ENCODE measurements at places on chromosomes 5 and 9.

- peak; percentile 6 for DNase-seq
Measured at GRCh38 chr9:98603821-98604383, 104.8 kb downstream of the GABBR2 start.

DNA sequence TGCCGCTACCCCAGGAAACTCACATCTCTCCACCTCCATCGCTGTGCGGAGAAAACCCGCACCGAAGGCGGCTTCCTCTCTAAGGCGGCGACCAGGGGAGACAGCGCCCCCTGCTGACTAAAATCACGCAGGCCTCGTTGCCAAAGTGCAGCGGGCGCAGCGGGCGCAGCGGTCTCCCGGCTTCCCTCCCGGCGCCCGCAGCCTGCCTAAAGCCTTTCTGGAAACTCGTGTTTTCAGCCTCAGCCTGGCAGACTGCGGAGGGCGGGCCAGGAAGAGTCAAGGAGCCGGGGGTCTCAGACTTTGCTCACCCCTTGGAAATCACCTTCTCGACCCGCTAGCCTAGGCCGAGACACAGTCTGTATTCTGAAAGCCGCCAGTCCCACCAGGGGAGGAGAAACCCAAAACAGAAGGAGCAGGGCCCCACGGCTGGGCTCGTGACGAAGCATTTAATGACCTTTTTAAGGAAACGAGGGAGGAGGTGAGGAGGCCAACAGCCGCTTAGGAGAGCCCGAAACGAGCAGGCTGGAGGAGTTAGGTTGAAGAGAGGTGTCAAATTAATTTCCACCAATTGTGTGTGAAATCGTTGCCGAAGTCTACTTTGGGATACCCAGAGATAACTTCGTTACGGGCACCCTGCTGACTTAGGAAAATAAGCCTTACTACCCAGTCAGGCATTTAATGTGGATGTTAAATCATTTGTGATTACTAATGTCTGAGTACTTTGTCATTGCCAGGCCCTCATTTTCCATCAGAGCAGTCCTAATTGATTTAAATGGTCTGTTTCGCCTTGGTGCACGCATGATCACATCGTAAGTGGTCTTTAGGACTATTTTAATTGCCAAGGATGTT, 7.3 kb upstream of the FOXB2 start:
- DNase-seq = no peak

GRCh38 chr5:159324102-159324755, 6.1 kb downstream of the IL12B start:
- DNase-seq = no peak

GRCh38 chr5:108421713-108422112, 39.8 kb upstream of the FBXL17 start:
- DNase-seq = peak; percentile 20

- no peak for DNase-seq
Measured at GRCh38 chr9:116147821-116148220, 5.8 kb upstream of the PAPPA start.

DNA sequence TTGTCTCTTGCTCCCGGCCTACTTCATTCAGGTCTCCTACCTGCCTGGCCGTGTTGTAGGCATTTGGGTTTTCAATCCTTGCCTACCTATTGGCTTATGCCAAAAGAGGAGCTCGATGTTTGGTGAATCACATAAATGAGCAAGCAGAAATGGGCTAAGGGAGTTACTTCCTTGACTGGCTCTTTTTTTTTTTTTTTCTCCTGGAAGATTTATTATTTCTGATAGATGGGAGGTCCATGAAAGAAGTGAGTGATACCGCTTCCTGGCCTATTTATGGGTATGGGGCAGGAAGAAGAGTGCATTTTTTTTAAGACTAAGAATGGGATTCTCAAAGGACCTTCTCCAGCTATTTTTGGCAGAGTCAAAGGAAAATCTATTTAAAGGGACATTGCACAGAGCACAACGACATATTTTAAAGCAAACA, 294.1 kb downstream of the ARHGAP26 start:
- peak; percentile 79 for DNase-seq

GRCh38 chr5:77935506-77936364, 159.6 kb upstream of the TBCA start:
- no peak for DNase-seq

GRCh38 chr5:132915681-132916080, 42.2 kb downstream of the LEAP2 start:
- DNase-seq = no peak

DNA sequence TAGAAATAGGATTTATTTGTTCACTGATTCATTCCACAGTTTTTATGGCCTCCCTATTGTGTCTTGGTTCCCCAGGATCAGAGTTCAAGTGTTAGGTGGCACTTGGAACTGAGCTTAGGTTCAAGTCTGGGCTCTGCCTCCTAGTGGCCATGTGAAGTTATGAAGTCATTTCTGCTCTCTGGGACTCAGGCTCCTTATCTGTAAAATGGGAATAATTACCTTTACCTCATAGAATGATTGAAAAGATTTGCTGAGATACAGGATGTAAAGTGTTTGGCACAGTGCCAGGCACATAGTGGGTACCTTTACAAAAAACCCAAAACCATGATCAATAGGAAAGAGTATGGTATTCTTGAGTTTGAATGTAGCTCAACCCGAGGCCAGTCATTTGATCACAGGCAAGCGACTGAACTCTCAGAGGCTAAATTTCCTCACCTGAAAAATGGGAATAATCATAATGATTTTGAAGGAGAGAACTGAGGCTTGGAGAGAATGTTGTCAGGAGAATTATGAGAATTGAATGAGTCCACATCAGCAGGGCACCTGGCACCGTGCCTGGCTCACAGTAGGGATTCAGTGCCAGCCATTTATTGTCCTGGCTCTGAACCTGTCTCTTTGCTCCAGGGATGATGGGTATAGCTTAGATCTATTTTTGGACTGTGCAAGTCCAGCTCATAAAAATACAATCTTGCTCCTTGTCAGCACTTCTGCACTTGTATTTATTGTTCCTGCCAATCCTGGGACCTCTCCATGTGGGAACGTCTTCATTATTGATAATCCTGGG, 10.8 kb downstream of the NSG2 start:
- DNase-seq = no peak

- DNase-seq = no peak
Measured at GRCh38 chr5:119578937-119579336, 50.4 kb upstream of the FAM170A start.

DNA sequence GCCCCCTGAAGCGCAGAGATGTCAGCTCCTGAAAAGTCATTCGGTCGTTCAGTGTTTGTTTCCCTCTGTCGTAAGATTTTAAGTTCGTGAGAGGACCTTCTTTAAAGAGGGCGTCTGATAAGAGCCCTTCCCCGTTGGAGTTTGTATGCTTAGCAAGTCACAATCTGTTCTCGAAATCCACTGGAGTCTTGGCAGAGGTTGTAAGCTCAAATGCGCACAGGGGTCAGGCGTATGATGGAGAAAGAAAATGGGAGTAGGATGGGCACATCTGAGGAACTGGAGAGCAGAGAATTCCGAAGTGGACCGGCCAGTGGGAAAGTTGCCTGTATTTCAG, 710 bp downstream of the HSD17B4 start:
- DNase-seq = no peak

GRCh38 chr5:142720641-142721271, 34.9 kb upstream of the FGF1 start:
- peak; percentile 97 for DNase-seq

DNA sequence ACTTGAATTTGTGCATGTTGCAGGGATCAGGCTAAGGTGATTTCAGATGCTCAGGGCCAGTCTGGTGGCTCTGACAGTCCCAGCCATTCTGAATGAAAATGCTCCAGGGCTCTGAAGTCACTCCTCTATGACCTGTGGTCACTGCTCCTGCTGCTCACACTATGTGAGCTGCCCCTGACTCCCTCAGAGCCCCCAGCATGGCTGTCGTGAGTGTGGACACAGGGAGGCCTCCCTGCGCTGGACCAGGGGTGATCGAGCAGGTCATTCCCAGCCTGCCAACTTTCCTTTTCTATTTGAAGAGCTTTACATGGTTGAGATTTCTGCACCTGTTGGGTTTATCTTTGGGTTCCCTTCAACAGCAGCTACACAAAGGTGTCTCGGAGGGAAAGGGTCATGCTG, 74.5 kb downstream of the WNK2 start:
- DNase-seq = no peak

GRCh38 chr5:146540414-146540813, 24.4 kb upstream of the GPR151 start:
- DNase-seq = no peak

DNA sequence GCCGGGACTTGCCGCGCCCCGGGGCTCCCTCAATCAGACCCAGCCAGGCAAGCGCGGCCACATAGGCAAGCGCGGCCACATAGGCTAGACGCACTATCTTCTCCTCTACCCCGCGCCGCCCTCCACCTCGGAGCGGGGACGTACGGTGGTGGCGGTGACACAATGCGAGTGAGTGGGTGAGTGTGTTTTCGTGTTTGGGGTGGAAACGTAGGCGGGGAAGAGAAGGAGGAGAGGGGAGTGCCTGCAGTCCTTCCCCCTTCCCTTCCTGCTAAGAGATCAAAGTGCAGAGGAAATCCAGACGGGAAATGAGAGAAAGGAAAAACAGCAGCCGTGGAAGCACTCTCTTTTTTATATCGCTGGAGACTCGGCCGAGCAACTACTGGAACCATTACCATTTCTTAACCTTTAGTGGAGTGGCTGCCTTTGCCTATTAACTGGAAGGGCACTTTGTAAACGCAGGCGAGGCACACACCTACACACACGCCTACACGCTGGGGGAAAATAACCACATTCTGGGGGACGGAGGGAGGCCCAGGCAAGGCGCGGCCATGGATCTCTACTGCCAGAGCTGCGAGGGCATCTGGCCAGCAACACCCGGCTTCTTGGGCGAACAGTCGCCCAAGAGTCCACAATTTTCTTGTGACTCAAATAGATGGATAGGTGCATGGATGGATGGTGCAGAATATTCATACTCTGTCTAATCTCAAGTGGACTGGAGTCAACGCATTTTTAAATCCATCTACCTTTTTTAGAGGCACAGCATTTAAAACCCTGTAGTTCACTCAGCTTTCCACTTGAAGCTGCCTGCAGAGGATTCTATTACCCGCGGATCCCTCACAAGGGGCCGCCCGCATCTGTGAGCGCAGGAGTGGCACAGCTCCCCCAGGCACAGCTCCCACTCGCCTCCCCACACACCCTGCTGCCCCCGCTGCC, 2.1 kb downstream of the EDIL3 start:
- DNase-seq = no peak

DNA sequence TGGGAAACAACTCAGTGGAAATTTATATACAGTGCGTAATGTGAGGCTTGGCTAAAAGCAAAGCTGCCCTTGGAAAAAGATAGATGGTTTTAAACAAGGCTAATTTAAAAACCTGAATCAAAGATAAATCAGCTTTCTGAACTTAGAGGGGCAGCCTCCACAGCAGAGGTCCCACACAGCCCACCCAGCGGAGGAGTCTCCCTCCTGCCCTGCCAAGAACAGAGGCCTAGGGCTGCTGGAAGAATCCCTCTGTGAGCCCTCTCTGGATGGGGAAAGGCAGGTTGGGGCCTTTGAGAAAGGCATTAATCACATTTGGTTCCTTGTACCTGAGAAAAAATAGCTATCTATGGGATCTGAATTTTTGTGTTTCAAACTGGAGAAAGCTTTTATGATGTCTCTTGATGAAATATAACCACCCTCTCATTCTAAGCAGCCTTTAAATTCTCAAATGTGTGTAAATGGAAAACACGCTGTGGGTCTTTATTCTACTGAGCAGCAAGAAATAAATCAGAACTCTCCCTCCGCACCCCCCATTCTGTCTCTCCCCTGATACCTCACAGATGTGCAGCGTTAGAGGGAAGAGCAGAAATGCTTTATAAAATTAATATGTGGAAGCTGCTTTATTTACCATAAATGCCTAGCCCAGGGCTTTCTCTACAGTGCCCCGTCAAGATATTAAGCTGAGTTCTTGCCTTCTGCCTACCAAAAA, 329.2 kb downstream of the EFNA5 start:
- DNase-seq = no peak

DNA sequence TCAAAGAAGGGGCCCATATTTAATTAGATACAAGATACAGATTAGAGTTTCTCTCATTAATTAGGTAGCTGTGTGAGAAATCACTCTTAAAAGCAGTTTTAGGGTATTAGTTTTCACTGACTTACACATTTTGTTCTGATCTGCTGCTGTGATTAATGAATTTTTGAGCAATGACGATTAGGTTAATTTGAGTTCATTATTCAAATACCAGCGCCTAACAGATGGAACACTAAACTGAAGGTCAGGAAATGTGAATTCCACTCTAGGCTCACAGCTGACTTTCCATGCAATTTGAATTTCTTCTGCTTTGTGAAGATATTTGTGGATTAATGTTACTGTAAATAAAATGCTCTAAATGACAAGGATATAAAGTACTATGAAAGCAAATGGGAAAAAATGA, 380.6 kb downstream of the ADGRV1 start:
- DNase-seq = no peak

DNA sequence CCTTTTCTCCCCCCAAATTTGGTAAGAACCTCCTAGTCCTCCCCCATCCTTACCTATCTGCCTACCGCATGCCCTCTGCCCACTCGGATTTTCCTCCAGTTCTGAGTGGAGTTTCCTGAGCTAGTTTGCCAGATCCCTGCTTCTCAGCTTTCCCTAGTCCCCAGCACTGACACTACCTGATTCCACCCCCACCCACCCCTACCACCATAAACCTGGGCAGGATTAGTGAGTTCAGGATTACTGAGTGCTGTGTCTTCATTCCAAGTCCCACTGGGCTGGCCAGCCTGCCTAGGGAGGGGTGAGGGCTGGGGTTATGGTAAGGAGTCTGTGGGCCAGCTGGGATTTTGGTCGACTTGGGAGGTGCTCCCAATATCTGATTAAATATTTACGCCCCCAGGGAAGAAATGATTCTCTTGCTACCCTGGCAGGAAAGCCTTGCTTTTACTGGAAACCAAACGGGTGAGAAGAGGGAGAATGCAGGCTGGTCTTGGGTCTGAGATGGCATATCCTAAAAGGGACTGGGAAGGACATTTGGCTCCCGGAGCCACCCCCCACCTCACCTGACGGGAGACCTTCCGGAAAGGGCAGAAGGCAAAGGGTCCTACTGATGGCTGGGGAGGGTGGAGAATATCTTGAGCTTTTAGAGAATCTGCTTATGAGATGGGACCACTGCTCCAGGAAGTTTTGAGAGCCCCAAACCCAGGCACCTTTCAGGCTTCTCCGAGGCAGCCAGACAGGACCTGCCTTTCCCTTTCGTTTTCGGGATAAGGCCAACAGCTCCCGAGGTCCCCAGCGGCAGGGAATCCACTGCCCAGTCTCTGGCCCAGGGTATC, 3.7 kb downstream of the PITX1 start:
- DNase-seq = no peak

DNA sequence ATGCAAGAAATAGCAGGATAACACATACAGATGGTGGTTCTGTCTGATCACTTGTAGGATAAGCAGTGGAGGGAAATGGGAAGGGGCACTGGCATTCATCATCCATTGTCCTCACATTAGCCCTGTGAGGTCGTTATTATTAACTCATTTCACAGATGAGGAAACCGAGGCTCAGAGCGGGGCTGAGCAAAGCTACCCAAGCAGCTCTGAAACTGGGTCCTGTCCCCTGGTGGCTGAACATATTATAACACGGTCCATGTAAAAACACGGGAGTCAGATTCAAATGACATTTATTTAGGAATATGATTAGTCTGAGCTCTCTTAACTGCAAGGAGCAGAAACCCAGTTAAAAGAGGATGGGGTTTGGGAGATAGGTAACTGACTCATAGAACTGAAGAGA, 43.1 kb downstream of the HRH2 start:
- no peak for DNase-seq

- DNase-seq = no peak
Measured at GRCh38 chr9:134633362-134634142, 8.1 kb upstream of the COL5A1 start.

- no peak for DNase-seq
Measured at GRCh38 chr9:95003689-95004410, 277.4 kb downstream of the AOPEP start.

- no peak for DNase-seq
Measured at GRCh38 chr9:82284758-82285157, 296.2 kb downstream of the SPATA31D1 start.

All from epithelial cell of prostate (primary cell).